Activated CD8-positive, alpha-beta T cell treated with anti-CD3 and anti-CD28 coated beads, Interleukin-2, amount 10 ng/mL, durations not matched to agents 7 days and 5 days (primary cell): ENCODE measurements at places on chromosomes 2 and 18.
A peak's percentile ranks its signal among the peaks of the same experiment; 100 is the strongest.

DNA sequence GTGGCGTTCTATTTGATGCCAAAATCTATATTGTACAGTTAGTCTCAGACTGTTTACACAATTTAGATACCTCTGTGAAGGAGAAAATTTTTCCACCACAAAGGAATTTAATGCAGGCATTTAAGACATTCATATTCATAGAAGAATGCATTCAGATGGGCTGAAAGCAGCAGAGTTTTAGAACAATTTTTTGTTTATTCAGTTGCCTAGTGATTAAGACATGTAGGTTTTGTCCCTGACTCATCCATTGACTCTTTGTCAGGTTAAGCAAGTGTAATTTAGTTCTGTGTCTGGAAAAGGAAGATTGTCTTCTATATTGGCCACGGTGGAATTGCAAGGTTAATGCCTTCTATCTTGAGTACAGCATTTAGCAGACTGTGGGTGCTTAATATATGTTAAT lies 515.0 kb downstream of the PARD3B start:
- no peak overlapping the region for H3K27ac ChIP-seq
- no peak overlapping the region for H3K4me3 ChIP-seq
- H3K27me3 ChIP-seq = no peaks in the 10 kb centered on the region

DNA sequence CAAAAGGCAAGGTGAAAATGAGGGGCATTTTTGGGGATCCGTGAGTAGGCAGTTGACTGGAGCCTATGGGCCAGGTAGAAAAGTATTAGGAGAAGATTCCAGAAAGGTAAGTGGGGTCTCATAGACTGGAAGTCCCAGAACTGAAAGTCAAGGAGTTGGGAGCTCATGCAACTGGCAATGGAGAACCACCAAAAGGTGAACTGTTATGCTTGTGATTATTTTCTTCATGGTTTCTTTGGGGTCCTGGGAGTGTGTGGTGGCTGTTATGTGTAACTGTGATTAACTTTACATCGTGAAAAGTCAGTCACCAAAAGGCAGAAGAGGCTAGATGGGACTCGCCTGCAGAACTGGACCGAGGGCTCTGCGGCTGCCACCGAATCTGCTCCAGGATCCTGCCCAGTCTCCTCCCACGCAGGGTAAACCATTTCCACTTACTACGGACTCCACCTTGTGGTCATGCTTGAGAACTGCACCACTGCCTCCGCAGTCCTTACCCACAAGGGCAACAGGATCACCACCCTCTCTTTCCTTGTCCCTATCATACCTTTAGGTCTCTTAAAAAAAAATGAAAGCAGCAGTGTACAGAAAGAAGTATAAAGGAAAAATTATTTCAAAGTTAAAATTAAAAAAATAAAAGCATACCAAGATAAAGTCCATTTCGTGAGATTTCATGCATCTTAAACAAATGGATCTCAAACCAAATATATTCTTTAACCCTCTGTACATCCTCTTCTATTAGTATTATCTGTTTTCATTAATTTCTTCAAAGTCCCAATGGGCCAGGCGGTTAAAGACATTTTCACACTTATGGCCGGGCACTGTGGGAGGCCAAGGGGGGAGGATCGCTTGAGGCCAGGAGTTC lies 15.6 kb upstream of the CEP68 start:
- H3K4me1 ChIP-seq = peaks cover 16% of the 10 kb centered on the region
- H3K27me3 ChIP-seq = no peaks in the 10 kb centered on the region
- no peak overlapping the region for H3K27ac ChIP-seq
- H3K36me3 ChIP-seq = peaks cover 23% of the 10 kb centered on the region
- H3K4me3 ChIP-seq = peak overlapping the region; percentile 50

- peaks cover 36% of the 10 kb centered on the region for H3K36me3 ChIP-seq
- H3K27ac ChIP-seq = no peak overlapping the region
- H3K4me3 ChIP-seq = no peak overlapping the region
- DNase-seq = no peak
Measured at GRCh38 chr2:61233581-61233980, 71.6 kb downstream of the C2orf74 start.

DNA sequence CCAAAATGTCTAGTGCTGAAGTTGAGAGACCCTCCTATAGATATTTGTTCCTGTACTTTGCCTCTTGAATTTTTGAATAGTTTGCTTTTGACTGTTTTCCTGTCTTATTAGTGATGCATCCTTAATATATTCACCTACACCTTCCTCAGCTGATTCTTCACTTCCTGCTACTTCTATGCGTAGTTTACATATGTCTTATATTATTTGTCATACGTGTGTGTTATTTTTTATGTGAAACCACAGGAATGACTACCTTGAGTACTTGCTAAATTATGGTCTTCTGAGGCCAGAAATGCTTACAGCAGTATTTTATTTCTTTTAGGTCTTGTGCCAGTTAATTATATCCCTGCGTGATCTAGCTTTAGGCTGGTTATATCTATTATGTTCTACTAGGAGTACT lies 9.9 kb downstream of the UBE2E3 start:
- H3K27me3 ChIP-seq = no peaks in the 10 kb centered on the region
- no peak for DNase-seq
- peaks cover 5% of the 10 kb centered on the region for H3K4me1 ChIP-seq
- no peak overlapping the region for H3K27ac ChIP-seq
- peaks cover 8% of the 10 kb centered on the region for H3K36me3 ChIP-seq

- H3K36me3 ChIP-seq = no peaks in the 10 kb centered on the region
- no peak overlapping the region for H3K4me3 ChIP-seq
- no peaks in the 10 kb centered on the region for H3K27me3 ChIP-seq
- no peak for DNase-seq
Measured at GRCh38 chr18:70331456-70332097, 42.7 kb downstream of the SOCS6 start.

DNA sequence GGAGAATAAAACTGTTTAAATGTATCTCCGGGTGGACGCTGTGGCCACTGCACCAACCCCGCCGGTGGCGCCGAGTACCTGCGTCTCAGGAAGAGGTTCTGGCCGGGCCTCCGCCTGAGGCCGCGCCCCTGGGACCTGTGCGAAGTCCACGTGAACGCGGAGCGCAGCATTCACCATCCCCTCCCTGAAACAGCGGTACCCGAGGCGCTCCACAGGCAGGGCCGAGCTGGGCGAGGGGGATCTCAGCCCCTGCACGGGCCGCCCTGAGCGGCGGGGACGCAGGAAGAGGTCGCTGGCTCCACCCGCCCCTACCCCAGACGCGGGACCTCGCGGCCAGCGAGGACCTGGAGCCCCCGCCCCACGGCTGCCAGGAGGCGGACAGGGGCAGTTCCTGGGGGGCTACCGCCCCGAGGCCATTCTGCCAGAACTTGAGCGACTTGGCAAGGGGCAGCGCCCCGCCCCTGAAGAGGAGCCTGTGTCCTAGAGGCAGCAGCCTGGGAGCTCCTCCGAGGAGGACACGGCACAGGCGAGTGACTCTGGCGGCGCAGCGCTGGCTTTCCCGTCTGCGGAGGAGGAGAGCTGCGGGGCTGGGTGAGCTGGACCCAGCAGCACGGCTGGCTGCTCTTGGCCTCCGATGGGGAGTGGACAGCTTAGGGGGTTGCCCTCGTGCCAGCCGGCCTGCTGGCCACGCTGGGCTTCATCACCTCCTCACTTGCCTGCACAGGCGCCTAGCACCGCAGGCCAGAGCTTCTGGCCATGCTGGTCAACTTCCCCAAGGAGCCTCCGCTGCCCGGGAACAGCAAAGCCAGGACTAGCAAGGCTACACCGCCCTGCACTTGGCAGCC lies 9.7 kb upstream of the TEKT4 start:
- peaks cover 33% of the 10 kb centered on the region for H3K27me3 ChIP-seq
- no peak overlapping the region for H3K4me3 ChIP-seq
- no peak for DNase-seq

GRCh38 chr2:96601382-96602292 lies 36.5 kb downstream of the KANSL3 start:
- no peak for DNase-seq
- no peak overlapping the region for H3K4me3 ChIP-seq
- H3K36me3 ChIP-seq = peaks cover 85% of the 10 kb centered on the region

GRCh38 chr2:128595763-128596395 lies 277.2 kb upstream of the HS6ST1 start:
- H3K27me3 ChIP-seq = no peaks in the 10 kb centered on the region
- DNase-seq = no peak
- H3K4me1 ChIP-seq = no peaks in the 10 kb centered on the region
- no peak overlapping the region for H3K27ac ChIP-seq

DNA sequence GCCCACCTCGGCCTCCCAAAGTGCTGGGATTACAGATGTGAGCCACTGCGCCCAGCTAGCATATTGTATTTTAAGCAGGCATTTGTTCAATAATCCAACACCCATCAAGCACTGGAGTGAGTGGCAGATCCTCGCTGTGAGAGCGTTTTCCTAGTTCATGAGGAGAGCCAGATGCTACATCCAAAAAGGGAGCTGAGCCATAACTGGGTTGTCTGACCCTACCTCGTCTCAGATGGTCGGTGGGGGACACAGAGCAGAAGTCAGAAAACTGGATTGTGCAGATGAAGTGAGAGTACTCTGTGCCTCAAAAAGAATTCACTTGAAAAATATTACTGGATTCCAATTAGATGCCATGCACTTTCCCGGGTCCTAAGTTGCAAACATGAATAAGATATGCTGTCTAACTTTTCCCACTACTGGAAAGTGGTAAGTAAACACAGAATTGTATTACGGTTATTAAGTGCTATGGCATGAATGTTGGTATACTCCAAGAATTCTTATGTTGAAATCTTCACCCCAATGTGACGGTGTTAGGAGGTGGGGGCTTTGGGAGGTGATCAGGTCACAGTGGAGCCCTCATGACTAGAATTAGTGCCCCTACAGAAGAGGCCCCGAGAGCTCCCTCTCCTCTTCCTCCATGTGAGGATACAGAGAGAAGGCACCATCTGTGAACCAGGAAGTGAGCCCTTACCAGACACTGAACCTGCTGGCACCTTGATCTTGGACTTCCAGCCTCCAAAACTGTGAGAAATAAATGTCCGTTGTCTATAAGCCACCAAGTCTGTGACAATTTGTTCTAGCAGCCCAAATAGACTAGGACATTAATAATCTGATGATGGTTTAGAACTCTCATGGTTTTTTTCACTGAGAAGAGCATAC lies 21.5 kb downstream of the SOWAHC start:
- no peak overlapping the region for H3K4me3 ChIP-seq
- no peak overlapping the region for H3K27ac ChIP-seq
- no peaks in the 10 kb centered on the region for H3K27me3 ChIP-seq
- peaks cover 7% of the 10 kb centered on the region for H3K4me1 ChIP-seq
- H3K36me3 ChIP-seq = no peaks in the 10 kb centered on the region
- no peak for DNase-seq

DNA sequence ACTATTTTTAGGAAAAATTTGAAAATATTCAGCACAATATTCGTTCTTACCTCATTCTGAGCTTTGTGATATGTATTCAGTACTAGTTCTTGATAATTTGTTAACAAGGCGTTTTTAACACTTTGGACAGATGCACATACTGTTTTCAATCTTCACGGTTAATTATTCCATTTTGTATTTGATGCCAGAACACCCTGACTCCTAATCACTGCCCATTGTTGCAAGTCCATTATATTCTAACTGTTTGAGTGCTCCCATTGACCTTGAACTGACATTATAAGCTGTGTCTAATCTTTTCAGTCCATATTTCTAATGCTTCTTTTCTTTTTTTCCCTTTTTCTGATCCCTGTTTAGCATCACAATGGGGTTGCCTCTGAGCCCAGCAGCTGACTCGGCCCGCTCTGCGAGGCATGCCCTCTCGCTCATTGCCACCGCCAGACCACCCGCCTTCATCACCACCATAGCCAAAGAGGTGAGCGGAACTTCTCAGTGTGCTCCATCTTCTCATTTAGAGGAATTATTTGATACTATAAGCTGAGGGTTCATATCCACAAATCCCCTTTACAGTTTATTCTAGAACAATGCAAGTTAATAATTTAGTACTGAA lies 211.3 kb upstream of the BOD1L2 start:
- H3K27ac ChIP-seq = no peak overlapping the region
- no peaks in the 10 kb centered on the region for H3K27me3 ChIP-seq
- H3K36me3 ChIP-seq = peaks cover 10% of the 10 kb centered on the region
- no peak overlapping the region for H3K4me3 ChIP-seq
- DNase-seq = no peak
- H3K4me1 ChIP-seq = no peaks in the 10 kb centered on the region

GRCh38 chr2:113041871-113042270 lies 10.8 kb downstream of the IL36B start:
- H3K27me3 ChIP-seq = peaks cover 8% of the 10 kb centered on the region
- DNase-seq = no peak
- no peak overlapping the region for H3K4me3 ChIP-seq

GRCh38 chr2:53202063-53202462 lies 565.5 kb upstream of the CHAC2 start:
- H3K4me3 ChIP-seq = no peak overlapping the region
- H3K27ac ChIP-seq = no peak overlapping the region
- DNase-seq = no peak
- H3K27me3 ChIP-seq = no peaks in the 10 kb centered on the region

- no peak overlapping the region for H3K4me3 ChIP-seq
- no peaks in the 10 kb centered on the region for H3K27me3 ChIP-seq
- no peak overlapping the region for H3K27ac ChIP-seq
- H3K4me1 ChIP-seq = no peaks in the 10 kb centered on the region
Measured at GRCh38 chr18:52738946-52739345, 398.9 kb downstream of the DCC start.

DNA sequence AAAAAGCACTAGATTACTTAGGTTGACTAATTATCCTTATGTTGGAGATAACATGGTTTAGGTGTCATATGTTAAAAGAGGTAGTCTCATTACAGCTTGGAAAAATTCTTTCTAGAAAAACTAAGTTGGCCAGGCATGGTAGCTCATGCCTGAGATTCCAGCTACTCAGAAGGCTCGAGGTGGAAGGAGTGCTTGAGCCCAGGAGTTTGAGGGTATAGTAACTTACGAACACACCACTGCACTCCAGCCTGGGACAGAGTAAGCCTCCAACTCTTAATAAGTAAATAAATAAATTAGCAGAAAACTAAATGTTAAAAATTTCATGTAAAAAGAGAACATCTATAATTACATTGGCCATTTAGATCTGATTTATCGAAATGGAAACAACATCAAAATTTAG lies 177.2 kb downstream of the NR4A2 start:
- H3K27me3 ChIP-seq = peaks cover 2% of the 10 kb centered on the region
- H3K4me1 ChIP-seq = no peaks in the 10 kb centered on the region
- H3K4me3 ChIP-seq = no peak overlapping the region
- no peak for DNase-seq
- H3K27ac ChIP-seq = no peak overlapping the region

DNA sequence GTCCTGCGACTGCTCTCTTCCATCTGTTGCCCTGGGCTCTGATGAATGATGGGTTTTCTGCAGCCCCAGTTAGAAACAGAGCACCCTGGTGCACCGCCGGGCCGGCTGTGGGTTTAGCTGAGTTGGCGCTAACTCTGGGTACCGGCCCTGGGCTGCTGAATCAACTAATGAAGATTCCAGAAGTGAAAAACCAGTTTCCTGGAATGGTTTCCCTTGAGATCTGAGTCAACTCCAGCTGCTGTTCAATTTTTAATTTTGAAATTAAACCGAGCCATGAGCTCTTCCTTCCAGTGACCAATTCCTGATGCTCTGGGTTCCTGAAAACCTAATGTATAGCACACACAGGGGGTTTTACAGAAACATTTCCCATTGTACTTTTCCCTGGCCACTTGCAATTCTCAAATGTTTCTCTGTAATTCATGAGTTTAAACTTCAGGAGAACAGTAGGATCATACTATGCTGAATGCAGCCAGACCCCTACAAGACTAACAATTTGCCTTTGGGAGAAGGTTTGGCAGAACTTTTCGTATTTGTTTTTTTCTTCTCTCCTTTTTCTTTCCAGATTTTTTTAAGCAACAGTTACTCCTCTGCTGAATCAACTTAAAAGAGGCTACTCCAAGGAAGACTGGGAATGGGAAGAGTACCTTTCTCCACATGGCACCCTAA lies 5.5 kb downstream of the COL6A3 start:
- H3K4me1 ChIP-seq = no peaks in the 10 kb centered on the region
- H3K27ac ChIP-seq = no peak overlapping the region
- no peak for DNase-seq
- no peak overlapping the region for H3K4me3 ChIP-seq
